ENCODE measurements at places on chromosomes 1 and 21.

DNA sequence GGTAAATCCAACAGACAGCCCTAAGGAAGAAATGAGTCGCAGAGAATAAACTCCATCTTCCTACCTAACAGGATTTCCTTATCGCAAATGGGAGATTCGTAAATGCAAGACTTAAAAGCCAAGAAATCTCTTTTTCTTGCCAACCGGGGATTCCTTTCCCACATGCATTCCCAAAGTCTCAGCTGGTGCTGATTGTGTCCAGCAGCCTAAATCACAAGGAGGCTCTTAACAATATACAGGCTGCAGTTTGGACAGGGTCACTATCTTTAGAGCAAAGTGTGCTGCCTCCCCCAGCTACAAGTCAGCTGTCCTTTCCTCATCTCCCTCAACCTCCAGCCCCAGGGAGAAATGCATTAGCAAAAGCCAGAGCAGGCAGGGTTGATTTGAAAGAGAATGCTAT lies 189.8 kb upstream of the PLXNA2 start:
- DNase-seq, result no peak

GRCh38 chr1:214518361-214518760 lies 33.0 kb downstream of the PTPN14 start:
- DNase-seq, result no peak

DNA sequence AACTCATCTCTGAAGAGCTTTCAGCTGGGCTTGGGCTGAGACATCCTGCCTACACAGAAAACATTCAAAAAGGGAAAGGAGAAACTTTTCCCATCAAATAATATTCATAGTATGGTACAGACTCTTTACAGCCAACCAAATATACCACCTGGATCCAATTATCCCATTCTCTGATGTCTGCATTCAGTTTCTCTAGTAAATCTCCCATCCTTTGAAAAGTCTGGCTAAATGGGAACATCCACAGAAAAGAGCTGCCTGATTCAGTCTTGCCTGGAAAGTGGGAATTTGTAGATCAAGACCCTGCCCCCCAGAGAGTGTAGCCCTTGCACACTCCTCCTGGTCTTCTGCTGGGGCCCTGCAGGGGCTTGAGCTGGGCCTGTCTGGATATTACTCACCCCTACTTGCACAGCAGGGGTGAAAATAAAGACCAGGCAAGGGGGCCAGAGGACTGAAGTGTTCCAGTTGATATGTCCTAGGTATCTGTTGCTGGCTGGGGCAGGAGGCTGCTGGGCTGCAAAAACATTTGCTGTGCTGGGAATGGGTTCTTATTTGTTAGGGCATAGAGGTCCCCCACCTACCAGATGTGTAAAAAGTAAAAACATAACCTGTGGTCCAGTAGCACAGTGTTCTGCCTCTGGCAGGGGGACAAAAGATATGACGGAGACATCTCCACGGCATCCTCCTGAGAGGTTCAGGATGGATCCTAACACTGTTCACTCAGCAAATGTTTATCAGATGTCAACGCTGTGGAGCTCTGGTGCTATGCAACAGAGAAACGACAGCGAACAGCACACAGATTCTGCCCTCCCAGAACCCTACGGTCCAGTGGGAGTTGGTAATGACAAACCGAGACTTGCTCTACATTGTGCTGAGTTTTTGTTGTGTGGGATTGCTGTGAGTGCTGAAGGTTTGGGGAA lies 140.3 kb downstream of the PLXNA2 start:
- DNase-seq, result no peak

DNA sequence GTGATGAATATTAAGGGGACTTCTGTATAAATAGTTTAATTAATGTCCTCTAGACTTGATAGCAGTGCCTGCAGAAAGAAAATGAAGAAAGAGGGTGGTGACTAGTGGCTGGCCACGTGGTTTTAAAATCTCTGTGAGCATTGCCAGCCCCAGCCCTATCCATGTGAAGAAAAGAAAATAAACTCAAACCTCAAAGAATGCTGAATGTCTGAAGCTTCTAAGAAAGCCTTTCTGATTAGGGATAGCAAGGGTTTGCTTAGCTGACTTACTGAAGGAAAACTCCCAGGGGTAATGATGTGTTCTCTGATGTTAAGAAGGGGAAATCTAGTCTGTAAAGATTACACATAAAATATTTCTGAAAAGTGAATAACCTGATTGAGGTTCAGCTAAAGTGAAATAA lies 31.8 kb downstream of the ADGRL2 start:
- DNase-seq, result no peak

DNA sequence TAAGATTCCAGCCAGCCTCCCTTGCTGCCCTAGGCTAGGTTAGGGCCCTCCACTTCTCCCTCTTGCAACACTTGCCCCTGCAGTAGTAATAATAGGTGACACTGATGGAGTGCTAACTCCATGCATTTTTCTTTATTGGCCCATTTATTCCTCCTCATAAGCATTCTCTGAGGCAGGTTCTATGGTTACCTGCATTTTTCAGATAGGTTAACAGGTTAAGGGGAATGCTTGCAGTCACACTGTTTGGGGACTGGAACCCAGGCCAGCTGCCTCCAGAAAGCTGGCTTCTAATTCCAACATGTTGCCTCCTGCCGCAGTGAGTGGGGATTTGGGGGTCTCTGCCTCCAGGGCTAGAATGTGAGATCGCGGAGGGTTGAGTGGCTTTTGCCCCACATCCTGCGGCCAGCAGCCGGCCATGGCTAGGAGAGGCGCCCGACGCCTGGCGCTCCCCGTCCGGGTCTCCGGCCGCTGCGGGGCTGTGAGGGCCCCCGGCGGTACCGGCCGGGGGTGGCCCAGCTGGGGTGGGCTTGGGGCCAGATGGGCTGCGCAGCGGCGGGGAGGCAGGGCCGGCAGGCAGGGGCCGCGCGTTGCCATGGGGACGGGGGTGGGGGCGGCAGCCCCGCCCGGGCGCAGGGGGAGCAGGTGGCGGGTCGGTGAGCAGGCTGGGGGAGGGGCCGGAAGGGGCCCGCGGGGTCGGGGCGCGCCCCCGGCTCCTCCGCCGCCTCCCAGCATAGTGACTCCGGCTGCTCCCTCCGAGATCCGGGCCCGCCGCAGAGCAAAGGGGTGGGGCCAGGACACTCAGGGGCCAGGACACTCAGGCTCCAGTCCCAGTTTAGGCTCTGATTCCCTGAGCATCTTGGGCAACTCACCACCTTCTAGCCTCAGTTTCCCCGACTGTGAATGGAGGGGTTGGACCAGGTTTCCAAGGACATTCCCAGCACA lies 68.4 kb upstream of the SSBP3 start:
- no peak for DNase-seq

- no peak for DNase-seq
These were observed 11.9 kb upstream of the RPS6KA1 start for GRCh38 chr1:26517766-26518049.
